ENCODE measurements at places on chromosomes 12 and 14.

GRCh38 chr14:89858089-89858488 is 96.4 kb downstream of the EFCAB11 start:
- no peak for DNase-seq

- no peak for DNase-seq
Observed at GRCh38 chr14:61553730-61554641, 141.3 kb upstream of the HIF1A start.

- no peak for DNase-seq
Observed at GRCh38 chr14:94751321-94751720, 18.6 kb downstream of the GSC start.

- no peak for DNase-seq
Observed at GRCh38 chr12:49942921-49943624, 7.5 kb upstream of the AQP2 start.

DNA sequence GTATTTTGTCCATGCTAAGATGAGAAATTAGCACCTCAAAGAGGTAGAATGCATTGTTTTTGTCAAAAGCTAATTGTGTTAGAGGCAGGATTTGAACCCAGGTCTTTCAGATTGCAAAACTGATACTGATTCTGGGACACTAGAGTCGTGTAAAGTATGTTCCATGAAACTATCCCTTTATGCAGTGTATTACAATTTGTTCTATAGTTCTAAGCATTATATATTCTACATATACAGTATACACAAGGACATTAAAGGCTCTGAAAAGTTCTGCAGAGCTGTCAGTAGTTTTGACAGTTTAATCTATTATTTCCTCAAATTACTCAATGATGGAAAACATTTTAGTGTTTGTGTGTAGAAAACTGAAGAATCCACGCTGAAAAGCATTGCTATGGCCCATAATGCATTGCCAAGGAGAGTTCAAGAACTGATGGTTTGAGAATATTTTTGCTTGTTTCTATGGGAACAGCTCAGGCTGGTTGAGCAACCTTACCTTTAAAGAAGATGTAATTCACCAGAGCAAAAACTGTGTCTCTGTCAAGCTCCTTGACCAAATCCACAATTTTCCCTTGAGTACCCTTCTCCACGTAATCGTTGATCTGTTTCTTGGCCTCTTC is 6.2 kb downstream of the SERPINA1 start:
- no peak for DNase-seq

DNA sequence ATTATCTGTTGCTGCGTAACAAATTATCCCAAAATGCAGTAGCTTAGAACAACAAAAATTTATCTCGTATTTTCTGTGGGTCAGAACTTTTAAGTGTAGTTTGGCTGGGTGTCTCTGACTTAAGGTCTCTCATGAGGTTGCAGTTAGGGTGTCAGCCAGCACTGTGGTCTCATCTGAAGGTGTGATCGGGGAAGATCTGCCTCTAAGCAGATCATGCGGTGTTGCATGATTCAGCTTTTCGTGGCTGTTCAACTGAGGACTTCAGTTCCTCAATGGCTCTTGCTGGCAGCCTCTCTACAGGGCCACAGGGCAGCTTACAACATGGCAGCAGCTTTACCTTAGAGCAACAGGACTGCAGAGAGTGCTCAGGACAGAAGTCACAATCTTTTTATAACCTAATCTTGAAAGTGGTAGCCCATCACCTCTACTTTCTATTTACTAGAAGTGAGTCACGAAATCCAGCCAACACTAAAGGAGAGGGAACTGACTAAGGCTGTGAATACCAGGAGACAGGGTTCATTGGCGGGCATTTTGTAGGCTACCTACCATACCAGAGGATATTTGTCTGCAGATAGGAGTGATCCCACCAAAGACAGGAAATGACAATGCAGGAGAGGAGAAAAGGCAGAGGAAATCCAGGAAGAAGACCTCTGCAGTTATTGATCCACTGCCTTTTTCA is 1.8 kb upstream of the TMPRSS12 start:
- no peak for DNase-seq

DNA sequence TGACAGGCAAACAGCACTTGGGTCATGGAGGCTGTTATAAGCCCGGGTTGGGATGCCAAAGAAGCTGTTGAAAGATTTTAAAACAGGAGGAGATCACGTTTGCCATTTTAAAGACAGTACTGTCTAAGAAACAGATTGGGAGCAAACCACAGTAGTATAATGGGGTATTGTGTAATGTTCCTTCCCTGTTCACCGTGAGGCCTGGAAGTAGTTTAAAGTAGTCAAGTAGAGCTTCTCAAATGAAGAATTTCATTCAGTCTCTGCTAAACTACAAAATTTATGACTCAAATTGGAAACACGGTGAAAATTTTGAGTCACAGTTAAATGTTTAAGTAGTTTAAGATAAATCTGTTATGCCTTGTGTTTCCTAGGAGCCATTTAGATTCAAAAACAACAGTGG is 35.8 kb downstream of the ATP2A2 start:
- DNase-seq: no peak

DNA sequence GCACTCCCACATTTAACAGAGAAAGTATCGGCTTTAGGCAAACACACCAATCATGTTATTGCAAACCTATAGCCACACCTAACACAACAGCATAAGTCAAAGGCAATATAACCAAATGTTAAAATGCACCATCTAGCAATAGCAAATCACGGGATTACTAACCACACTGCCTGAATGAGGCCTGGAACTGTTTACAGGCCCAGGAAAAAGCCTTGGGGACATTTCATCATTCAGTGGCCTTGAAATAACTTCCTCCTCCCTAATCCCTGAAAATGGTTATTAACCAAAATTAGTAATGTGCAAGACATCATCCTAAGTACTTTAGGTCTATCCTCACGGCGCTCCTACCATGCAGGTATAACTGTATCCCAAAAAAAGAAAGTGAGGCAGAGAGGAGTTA is 2.3 kb downstream of the GALC start:
- DNase-seq: no peak

DNA sequence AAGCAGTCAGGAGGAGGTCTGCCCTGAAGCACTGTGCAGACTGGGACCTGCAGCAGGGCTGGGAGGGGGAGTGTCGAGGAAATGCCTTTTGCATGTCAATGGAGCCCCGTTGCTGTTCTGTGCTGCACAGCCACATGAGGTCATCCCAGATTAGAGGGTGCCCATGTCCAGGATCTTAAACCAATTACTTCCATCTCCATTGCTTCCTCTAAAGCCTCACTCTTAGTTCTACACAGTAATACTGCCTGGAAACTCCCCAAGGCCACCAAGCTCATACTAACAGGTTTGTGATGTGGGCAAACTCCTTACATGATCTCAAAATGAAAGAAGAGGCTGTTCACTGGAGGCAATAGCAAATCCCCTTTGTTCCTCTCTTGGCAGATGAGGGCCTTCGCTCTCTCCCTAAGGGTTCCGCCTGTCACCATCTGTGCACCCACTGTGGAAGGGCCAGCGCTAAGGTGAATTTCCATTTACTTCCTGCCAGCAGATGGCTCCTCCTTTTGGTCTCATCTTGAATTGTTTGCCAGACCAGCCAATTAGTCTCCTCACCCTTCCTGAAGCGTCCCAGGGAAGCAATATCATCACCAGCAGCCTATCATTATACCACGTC is 35.4 kb upstream of the LTA4H start:
- DNase-seq: no peak

GRCh38 chr12:79873201-79873600 is 61.7 kb downstream of the PPP1R12A start:
- DNase-seq: no peak

- no peak for DNase-seq
Observed at GRCh38 chr12:24591079-24591626, 357.7 kb downstream of the BCAT1 start.

GRCh38 chr12:75564852-75565251 is 53.4 kb upstream of the KRR1 start:
- DNase-seq: no peak

DNA sequence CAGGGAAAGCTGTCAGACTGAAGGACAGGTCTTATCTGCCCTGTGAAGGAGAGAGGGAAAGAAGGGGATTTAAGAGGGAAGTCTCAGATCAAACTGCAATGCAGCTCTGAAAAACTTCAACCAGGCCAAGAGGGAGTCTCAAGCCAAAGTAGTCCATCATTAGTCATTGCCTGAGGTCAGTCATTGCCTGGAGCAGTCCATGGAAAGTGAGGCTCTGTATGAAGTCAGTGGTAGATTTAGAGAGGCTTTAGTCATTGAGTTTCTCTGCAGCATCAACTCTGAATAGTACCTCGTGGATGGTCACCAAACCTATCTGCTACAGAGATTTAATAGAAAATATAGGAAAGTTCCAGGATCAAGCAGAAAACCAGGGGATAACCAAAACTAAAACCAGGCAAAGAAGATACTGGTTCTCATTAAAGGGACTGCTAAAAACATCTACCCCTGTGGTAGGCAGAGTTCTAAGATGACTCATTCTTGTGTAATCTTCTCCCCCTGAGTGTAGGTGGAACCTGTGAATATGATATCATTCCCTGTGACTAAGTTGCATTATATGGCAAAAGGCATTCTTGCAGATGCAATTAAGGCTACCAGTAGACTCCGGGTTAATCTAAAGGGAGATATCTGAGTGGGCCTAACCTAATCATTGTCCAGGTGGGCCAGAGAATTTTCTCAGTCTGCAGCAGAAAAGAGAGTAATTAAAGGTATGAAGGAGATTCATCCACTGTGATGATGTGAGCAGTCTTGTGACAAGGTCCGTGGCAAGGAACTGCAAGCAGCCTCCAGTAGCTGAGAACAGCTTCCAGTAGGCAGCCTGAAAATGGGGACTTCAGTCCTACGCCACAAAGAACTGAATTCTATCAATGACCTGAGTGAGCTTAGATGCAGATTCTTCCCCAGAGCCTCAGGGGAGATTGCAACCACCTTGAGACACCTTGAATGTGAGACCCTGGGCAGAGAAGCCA is 123.1 kb downstream of the GALC start:
- DNase-seq: no peak

GRCh38 chr14:32932302-32932913 is 6.3 kb upstream of the NPAS3 start:
- DNase-seq: no peak

GRCh38 chr12:64810831-64811230 is 13.6 kb upstream of the TBC1D30 start:
- no peak for DNase-seq

GRCh38 chr12:38921025-38921677 is 15.8 kb upstream of the CPNE8 start:
- peak; percentile 57 for DNase-seq

GRCh38 chr12:64696080-64696741 is 63.0 kb downstream of the GNS start:
- no peak for DNase-seq

DNA sequence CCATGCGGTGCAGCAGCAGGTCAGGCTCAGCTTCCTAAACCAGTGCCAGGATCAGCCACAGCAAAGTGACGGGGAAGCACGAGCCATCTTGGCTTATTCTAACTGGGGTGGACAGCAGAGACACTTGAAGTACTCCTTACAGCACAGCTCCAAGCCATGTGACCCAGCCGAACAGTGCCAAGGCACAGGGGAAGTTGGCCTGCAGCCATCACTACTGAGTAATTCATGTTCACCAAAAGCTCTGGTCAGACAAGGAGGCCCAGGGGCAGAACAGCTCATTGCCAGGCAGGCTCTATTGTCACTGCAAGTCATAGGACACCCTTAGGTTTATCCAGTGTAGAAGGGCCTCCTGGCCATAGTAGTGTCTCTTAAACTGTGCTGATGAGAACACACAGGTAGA is 23.4 kb upstream of the SLC35F4 start:
- no peak for DNase-seq

DNA sequence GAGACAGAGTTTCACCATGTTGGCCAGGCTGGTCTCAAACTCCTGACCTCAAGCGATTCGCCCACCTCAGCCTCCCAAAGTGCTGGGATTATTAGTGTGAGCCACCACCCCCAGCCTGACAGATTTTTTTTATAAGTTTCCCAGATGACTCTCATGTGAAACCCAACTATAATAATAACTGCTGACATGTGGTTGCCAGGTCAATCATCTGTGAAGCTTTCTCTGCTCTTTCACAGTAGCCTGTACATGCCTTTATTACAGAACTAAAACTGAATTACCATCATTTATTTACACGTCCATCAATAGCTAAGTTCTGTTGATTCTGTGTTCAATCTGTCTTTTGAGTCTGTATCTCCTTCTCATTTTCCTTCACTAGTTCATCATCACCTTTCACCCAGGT is 218.5 kb downstream of the RPS29 start:
- DNase-seq: no peak

DNA sequence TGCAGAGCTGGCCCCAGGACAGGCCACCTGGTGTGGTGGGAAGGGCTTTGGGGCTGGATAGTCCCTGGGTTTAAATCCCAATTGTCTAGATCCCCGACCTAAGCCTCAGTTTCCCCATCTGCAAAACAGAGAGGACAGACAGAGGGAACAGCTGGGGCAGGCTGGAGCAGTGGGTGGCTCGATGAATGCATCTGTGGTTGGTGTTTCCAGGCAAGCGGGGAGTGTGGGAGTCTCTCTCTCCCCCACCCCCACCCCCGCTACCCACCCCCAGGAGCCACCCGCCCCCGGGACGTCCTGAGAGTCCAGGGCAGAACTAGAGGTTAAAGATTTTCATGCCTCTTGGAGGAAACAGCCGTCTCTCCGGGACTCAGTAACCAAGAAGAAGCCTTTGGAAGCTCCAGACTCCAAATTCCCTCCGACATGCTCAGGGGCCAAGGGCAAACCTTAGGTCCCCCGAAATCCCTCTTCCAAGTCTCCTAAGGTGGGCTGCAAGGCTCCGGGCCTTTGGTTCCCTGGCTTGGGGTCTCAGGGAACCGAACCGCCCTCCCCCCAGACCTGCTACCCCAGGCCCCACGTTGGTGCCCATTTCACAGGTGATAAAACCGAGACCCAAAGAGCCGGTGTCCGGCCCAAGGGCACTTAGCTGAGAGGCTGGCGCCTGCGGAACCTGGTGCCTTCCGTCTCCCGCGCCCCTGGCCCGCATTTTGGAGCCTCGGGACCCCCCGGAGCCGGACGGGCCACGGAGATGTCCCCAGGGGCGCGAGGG is 474 bp downstream of the TRPV4 start:
- no peak for DNase-seq

GRCh38 chr14:54116972-54117371 is 160.3 kb upstream of the BMP4 start:
- no peak for DNase-seq

- DNase-seq: no peak
Observed at GRCh38 chr12:26044007-26044394, 80.8 kb downstream of the BHLHE41 start.

DNA sequence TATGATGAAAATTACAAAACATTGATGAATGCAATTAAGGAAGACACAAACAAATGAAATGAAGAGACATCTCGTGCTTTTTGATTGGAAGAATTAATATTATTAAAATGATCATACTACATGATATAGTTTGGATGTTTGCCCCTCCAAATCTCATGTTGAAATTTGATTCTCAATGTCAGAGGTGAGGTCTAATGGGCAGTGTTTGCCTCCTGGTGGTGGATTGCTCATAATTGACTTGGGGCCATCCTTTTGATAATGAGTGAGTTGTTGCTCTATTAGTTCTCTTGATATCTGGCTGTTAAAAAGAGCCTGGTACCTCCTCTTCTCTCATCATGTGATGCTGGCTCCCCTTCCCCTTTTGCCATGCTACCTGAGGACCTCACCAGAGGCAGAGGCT is 56.7 kb downstream of the CD163L1 start:
- no peak for DNase-seq

GRCh38 chr12:62414180-62414579 is 52.4 kb upstream of the MON2 start:
- DNase-seq: no peak

All from CD4-positive, CD25-positive, alpha-beta regulatory T cell (primary cell).